ENCODE measurements at places on chromosomes 1 and 21.

- DNase-seq, result no peak
These were observed 7.2 kb downstream of the CD34 start for GRCh38 chr1:207903767-207904166.

DNA sequence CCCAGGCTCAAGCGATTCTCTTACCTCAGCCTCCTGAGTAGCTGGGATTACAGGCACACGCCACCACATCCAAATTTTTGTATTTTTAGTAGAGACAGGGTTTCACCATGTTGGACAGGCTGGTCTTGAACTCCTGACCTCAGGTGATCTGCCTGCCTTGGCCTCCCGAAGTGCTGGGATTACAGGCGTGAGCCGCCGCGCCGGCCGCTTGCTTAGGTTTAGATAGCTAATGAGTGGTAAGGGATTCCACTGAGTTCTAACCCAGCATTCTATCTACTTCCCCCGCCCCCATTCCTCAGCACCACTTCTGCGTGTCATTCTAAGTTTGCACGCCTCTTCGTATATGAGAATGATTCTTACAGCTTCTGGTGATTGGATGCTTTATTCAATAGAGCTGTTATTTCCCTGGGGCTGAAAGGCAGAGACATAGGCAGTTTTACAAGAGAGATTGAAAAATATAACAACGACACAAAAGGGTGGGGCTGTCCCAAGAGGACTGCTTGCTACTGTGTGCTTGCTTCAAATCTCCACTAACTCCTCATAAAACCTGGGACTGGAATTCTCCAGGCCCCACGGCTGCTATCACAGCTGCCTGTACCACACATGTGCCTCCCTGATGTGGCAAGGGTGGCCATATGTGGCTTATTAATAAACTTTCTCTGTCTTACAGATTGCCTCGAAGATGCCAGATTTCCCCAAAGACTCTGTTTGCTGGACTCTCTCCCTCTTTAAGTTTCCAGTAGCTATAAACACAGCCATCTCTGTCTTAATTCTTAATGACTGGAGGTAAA, 23.7 kb upstream of the GREM2 start:
- no peak for DNase-seq

DNA sequence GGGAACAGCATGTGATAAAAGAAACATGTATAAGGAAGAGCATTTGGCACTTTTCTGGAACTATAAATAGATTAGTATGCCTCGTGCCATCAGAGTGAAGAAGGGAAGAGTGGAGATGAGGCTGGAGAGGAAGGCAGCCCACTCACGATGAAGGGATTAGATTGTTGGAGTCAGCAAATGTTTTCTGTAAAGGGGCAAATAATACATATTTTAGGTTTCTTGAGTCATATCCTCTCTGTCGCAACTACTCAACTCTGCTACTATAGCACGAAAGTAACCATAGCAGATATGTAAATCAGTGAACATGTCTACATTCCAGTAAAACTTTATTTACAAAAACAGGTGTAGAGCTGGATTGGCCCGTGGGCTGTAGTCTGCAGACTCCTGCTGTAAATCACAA, 147.8 kb downstream of the TENT5C start:
- peak; percentile 19 for DNase-seq

DNA sequence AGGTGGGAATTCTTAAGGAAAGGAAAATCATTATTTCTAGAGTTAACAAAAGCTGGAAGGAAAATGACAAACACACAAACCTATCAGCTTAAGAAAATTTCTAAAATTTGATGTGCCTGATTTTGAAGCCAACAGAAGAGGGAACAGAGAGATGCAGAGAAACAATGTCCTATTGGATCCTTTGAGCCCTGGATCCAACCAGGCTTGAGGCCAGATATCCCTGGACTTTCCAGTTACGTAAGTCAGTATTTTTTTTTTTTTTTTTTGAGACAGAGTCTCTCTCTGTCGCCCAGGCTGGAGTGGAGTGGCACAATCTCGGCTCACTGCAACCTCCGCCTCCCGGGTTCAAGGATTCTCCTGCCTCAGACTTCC, 648.9 kb downstream of the KIF26B start:
- no peak for DNase-seq

GRCh38 chr1:42186152-42186551, 21.6 kb upstream of the GUCA2A start:
- no peak for DNase-seq

DNA sequence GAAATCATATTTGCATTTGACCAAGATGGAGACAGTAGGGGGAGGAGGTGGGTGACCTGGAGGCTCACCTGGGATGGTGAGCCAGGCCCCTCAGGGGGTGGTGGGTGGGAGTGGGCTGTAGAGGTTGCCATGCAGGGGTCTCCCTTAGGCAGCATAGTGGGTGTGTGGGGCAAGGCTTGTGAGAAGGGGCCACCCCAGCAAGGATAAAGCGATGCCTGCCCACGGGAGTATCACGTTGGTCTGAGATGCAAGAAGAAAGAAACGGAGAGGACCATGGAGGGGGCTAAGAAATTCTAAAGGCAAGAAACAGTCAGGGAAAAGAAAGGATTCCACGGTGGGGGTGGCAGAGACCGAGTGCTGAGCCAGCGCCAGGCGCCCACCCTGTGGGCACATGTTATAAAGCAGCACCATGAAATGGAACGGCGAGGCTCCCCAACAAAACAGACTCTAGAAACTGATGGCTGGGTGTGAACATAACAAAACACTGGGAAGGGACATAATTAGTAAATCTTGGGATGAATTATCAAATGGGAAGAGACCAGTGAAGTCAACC, 11.7 kb upstream of the C2CD2 start:
- no peak for DNase-seq

DNA sequence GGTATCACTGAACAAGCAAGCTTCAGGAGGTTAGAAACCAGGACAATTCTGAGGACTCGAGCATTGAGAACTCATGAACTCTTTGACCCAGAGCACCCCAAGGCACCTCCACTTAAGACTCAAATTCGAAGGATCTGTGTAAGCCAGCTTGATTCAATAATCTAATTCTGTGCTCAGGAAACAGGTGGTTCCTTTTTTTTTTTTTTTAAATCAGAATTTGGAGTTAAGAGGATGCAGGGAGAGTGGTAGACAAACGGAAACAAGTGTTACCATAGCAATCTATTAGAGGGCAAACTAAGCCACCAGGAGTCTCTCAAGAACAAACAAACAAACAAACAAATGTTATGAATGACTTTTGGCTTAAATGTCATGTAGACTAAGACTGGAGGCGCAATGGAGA, 53.8 kb upstream of the DPH5 start:
- no peak for DNase-seq

- DNase-seq, result no peak
These were observed 18.9 kb upstream of the COL6A2 start for GRCh38 chr21:46078978-46079351.

DNA sequence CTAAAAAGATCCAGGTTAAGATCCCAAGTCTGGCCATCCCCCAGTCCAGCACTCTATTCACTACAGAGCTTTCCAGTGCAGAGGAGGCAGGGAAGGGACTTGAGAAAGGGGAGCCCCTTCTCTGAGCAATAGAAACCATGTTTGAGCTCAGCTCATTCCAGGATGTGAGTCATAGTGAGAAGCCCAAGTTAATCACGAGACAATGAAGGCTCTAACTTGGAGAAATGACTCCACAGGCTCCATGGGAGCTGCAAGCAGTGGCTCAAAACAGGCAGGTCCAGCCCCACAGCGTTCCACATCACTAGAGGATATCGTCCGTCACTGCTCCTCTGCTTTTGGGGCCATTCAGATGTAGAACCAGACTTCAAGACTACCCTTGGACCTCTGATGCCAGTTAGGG, 59.1 kb downstream of the CAMK2N1 start:
- peak; percentile 85 for DNase-seq

- DNase-seq, result no peak
These were observed 117.1 kb upstream of the C8B start for GRCh38 chr1:57082711-57083439.

DNA sequence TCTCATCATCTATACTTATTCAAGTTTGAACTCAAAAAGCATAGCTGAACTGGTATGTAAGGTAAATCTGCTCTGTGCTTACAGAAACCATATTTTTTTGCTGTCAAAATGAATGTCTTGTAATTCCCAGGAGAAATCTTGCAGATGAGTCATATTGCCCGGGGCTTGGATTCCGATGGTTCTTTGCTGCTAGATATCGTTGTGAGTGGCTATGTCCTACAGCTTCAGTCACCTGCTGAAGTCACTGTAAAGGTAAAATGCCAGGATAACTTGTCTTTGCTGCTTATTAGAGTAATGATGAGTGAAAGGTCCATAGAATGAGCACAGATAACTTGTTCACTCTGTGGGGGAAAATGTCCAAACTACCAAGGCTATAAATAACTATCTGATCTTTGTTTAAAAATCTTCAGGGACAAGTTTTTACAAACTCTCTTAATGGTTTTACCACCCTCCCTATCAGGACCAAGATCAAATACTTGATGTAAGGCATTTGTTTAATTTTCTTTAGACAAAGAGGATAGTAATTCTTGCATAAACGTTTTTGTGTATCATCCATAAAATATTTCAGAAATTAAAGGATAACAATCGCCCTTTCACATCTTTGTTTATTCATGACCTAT, 222.3 kb downstream of the TPR start:
- DNase-seq, result no peak

- peak; percentile 48 for DNase-seq
These were observed 25.1 kb downstream of the SYNJ1 start for GRCh38 chr21:32702702-32703101.

- DNase-seq, result no peak
These were observed 86.2 kb downstream of the RIPK4 start for GRCh38 chr21:41680444-41681347.

GRCh38 chr1:20319456-20320220, 29.0 kb downstream of the VWA5B1 start:
- no peak for DNase-seq

DNA sequence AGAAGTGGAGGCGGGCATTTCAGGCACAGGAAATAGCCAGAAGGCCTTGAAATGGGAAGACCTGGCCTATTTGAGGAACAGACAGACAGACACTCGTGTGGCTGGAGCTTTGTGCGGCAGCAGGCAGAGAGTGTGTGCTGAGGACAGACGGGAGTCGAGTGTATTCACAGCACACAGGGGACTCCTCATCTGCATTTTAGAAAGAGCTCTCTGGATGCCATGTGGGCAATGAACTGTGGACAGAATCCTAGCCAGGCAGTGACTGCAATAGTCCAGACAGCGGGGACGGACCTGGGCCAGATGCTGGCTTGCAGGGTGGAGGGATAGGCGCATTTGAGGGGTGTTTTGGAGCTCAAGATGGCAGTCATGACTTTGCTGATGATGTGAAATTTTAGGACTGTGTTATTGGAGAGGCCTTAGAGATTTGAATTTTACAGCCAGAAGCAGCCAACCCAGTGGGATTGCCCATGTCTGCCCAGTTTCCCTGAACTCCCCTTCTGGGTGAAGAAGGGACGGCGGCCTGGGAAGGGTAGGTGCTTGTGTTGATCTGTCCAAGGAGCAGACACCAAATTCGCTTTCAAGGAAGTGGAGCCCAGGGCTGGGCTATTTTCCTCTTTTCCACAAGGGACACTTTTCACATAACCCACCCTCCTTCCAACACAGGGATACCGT, 43.7 kb downstream of the CHAF1B start:
- no peak for DNase-seq

- no peak for DNase-seq
These were observed 119.0 kb downstream of the AK5 start for GRCh38 chr1:77400781-77401180.

DNA sequence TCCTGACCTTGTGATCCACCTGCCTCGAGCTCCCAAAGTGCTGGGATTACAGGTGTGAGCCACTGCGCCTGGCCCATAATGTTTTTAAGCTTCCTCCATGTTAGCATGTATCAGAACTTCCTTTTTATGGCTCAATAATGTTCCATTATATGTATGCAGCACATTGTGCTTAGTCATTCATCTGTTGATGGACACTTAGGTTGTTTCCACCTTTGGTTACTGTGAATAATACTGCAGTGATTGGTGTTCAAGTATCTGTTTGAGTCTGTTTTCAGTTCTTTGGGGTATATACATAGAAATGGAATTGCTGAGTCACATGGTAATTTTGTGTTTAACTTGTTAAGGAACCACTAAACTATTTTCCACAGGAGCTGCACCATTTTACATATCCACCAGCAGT, 17.7 kb downstream of the CMPK1 start:
- no peak for DNase-seq

DNA sequence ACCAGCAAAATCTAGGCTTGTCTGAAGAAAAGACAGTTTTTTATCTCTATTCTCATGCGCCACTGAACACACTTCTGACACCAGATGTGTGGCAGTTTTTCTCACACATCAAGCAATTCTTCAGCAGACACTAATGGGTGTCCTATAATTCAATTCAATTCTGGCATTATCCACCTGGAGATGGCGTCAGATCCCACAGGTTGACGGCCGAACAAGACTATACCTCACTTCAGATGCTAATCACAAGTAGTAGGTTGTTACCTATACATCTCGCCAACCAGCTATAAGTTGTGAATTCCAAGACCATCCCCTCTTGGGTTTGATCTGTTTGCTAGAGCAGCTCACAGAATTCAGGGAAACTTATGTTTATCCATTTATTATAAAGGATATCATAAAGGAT, 89.9 kb upstream of the ARTN start:
- no peak for DNase-seq

- no peak for DNase-seq
These were observed 25.5 kb downstream of the TNR start for GRCh38 chr1:175717610-175718540.

DNA sequence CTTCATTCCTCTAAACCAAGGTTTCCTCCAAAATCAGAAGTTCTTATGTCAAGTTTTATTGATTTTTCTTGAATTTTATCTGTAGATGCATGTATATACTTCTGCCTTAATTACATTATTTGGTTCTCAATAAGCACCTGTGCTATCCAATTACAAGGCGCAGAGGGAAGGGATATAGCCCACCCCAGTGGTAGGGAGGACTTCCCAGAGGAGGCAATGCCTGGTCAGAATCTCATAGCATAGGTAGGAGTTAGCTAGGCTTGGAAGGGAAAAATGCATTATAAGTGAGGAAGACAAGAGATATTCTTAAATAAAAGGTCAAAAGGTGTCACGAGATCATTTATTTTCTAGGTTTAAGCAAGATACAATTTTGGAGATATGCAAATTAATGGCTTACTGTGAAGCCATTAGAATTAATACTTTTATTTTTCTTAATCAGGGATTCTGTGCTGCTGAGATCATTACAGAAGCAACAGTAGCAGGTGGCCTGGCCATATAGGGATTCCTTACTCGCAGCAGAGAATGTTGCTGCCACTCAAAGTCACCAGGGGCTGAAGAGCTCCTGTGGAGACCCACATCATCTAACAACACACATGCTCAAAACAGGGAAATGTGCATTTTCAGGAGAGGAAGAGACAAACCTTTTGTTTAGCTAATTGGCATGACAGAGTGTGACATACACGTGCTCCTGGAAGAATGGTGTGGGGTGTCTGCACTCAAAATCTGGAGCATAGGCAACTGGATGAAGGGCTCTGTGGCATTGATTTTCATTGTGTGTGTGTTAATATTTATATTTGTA, 178.3 kb downstream of the ATG4C start:
- DNase-seq, result no peak

- no peak for DNase-seq
These were observed 623 bp downstream of the CAPN2 start for GRCh38 chr1:223712850-223713474.

- DNase-seq, result no peak
These were observed 63.2 kb upstream of the GNG4 start for GRCh38 chr1:235712812-235713211.

- DNase-seq, result no peak
These were observed 133.3 kb upstream of the C1orf105 start for GRCh38 chr1:172287208-172287607.

Measured in kidney capillary endothelial cell (primary cell).